Thoracic aorta (tissue), 2 donors: ENCODE measurements at places on chromosomes 13 and 19.

GRCh38 chr19:4807188-4807587, 15.7 kb downstream of the FEM1A start:
- DNase-seq = no peak

DNA sequence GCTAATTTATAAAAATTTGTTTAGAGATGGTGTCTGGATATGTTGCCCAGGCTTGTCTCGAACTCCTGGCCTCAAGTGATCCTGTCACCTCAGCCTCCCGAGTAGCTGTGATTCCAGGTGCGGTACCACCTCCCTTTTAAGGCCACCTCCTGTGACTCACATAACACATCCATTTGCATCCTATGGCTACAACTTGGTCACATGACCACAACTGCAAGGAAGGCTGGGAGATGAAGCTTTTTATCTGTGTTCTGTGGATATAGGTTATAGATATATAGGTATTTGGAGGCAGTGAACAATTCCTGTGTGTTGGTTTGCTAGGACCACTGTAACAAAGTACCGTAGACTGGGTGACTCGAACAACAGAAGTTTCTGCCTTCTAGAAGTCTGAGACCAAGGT, 6.0 kb downstream of the SPACA6 start:
- DNase-seq = no peak

GRCh38 chr19:5911366-5911765, 2.7 kb upstream of the CAPS start:
- no peak for DNase-seq

DNA sequence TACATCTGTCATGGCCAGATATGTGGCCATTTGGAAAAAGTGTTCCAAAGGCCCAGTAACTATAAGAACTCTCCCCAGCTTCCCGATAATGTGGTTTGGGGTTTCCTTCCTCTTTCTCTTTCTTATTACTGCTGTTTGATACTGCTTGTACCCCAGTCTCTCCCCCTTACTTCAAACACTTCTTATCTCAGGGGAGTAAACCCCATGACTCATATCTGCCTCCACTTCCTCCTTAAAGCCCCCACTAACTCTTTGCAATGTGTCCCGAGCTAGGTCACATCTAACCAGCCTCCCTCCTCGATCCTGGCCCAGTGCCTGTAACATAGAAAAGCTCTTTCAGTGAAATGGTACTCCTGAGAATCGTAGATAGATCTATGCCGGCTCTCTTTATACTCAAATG, 82.4 kb upstream of the STARD13 start:
- no peak for DNase-seq

GRCh38 chr13:78032132-78032531, 113.5 kb upstream of the EDNRB start:
- no peak for DNase-seq

DNA sequence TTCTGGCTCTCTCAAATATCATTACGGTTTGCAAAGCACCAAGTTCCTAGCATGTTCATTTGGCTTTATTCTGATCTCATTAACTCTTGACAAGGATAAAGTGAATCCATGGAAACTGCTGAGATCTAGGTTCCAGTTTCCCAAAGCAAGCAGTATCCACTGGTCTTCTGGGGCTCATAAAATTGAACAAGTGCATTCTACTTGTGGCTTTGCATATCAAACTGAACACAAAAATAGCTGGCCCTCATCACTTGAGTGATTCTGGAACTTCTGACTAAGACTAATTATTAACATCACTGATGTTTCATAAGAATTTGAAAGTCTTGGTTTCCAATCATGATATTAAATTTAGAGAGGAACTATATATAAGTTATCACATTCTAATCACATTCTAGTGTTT, 6.3 kb upstream of the KCTD12 start:
- no peak for DNase-seq

DNA sequence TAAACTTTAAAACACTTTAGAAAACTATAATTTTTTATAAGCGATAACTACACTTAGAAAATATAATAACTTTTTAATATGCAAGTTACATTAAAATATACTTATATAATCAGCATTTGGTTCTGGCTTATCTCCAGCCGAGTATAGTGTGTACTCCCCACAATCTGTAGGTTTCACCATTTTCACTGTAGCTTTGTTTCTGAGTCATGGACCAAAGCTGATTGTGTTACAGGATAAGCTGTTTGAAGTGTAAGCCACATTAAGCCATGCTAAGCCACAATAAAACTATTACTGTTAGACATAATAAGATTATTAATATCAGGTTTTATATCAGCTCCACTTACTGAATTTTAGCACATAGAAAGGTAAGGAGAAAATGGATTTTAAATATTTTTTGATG, 43.8 kb downstream of the CCDC122 start:
- no peak for DNase-seq

- no peak for DNase-seq
These were observed 20.9 kb downstream of the COG6 start for GRCh38 chr13:39676315-39676876.

DNA sequence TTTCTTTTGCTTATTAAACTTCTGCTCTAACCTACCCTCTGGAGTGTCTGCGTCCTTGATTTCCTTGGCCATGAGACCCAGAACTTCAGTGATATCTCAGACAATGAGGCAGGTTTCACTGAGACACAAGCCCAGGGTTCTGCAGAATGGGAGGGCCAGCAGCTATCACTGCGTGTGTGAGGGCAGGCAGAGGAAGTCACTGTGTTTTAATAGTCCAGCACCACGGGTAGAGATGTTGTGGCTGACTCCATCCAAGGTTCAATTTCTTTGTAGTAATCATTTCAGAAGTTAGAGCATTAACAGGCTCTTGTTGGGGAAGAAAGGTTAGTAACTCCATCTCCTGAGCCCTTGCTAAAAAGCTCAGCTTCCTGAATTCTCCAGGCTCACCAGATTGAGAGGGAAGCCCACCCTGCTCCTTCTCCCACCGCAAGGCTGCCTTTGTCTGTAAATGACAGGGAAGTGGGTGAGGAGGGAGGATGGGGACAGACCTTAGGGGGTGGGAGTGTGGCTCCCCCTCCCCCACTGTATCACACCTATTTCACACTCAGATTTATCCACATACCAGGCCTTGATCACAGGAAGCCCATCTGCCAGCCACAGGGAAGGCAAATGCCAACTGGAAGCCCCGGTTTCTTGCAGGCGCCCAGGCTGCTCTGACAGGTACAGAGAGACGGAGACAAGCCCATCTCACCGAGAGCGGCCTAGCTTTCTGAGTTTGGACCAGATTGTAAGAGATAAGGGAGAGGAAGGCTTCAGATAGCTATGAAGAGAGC, 2.1 kb downstream of the C19orf12 start:
- no peak for DNase-seq

DNA sequence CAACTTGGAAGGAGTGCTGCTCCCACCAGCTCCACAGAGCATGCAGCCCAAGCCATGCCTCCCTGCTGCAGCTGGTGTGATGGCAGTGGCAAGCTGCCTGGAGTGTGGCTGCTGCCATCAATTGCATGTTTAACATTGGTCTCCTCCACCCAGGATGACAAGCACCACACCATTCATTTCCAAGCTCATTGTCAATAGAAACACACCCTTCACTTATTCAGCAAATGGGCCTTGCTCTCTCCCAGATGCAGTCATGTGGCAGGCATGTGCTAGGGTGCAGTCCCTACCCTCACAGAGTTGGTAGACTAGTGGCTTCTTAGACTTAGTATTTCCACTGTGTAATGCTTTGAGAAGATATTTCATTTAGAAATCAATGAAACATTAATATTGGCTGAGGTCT, 70.8 kb upstream of the FGF14 start:
- no peak for DNase-seq

DNA sequence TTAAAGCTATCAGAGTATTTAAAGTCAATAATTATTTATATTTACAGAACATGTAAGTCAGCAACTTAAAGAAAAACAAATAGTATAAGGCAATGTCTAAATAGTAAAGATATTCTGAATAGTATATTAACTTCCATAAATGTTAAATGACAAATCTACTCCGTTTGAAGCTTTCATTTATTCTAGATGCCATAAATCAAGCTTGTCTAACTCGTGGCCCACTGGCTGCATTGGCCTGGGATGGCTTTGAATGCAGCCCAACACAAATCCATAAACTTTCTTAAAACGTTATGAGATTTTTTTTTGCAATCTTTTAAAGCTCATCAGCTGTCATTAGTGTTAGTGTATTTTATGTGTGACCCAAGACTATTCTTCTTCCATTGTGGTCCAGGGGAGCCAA, 1117.1 kb upstream of the PCDH9 start:
- DNase-seq = no peak

- peak; percentile 32 for DNase-seq
These were observed 515 bp downstream of the UFM1 start for GRCh38 chr13:38350114-38350617.

DNA sequence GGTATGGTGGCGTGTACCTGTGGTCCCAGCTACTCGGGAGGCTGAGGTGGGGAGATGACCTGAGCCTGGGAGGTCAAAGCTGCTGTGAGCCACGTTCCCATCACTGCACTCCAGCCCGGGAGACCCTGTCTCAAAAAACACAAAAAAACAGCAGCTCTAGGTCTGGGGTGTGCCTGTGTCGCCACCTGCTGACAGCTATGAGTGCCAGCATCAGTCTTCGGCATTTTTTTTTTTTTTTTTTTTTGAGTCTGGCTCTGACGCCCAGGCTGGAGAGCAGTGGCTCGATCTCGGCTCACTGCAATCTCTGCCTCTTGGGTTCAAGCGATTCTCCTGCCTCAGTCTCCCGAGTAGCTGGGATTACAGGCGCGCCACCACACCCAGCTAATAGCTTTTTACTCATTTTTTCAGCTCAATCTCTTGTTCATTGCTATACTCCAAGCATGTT, 10.1 kb downstream of the AP2S1 start:
- DNase-seq = no peak

DNA sequence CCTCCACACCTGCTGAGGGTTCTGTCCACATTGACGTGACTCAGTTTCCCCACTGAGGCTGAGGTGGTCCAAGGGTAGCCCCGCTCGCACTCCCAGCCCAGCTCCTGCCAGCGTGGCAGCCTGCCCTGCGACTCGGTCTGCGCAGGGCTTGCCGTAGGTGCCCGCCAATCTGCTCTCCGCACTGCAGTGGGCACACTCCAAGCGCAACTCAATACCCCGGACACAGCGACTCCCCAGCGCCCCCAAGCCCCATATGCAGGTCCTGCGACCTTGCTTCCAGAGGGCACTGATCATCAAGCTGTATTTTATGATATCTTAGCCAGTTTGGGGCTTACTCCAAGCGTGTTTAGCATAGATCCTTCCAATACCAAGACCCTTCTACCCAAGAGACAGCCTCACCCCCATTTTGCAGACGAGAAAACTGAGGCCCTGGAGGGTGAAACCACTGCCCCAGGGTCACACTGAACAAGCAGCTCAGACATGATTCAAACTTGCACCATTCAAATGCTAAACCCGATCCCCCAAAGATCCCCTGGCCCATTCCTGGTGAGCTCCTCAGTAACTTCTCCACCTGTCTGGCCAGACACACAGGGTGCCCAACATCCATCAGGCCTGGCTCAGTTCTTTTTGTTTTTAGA, 13.5 kb downstream of the PTPRS start:
- no peak for DNase-seq

GRCh38 chr19:30712431-30713337, 340.5 kb downstream of the ZNF536 start:
- no peak for DNase-seq

GRCh38 chr13:41970918-41971317, 10.0 kb upstream of the VWA8 start:
- DNase-seq = no peak

DNA sequence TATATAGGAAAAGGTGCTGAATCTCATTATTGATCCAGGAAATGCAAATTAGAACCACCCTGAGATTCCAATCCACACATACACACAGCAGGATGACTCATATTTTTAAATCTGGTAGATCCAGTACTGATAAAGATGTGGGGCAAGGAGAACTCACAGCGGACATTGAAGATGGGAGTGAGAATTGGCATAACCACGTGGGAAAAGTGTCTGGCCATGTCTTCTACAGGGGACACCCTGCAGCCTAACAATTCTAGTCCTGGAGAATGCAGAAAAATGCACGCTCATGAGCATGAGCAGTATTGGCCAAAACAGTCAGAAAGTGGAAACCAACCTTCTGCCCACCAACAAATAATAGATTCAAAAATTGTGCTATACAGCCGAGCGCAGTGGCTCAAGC, 13.5 kb upstream of the BCL3 start:
- DNase-seq = no peak

DNA sequence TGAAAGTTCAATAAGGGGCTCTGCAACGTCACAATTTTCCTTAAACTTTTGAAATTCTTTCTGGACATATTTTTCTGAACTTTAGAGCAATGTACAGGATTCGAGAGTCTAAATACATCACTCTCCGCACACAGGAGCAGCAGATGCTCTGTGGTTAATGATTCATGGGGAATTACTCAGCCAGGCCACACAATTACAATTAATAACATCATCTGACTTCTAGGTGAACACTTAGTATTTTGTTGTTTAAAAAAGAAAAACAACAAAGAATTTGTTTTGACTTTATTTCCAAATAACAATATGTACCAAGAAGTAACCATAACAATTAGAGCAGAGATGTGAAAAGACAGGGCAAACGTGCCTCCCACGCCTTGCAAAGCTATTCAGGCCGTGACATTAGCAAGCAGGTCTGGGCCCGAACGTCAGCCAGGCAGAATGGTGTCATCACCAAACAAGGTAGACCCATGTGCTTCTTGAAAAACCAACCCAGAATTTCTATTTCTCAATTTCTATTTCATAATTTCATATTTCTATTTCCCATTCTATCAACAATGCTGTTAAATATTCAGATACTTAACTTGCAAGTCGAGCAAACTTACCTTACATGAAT, 236.3 kb downstream of the COL4A1 start:
- no peak for DNase-seq

GRCh38 chr13:48908381-48909055, 67.2 kb upstream of the FNDC3A start:
- DNase-seq = peak; percentile 23

DNA sequence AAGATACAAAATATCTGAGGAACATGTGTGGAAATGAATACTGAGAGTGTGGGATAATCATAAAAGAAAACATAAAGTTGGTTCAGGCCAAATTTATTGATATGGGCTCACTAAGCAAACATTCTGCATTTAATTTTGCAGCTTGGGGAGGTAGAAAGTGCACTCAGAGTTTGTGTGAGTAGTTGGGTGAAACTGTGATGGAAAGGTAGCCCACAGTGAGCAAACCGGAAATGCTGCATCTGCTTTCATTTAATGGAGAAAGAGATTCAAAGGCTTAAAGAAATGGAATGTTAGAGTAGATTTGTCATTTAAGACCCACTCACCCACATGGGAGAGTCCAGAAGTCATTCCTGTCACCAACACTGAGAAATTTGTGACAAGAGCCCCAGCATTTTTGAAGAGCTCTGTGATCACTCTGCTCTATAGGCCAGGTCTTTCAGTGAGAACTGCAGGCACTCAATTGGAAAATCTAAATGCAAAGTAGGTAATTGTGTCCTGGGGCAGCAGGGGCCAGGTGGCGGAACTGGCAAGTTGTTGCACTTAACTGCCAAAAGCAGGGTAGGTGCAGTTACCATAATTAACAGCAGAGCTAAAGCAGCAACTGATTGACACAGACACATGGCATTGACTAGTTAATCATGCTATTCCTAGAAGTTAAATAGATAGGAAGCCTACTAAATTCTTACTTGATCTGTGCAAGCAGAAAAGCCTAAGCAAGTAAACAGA, 1228.3 kb upstream of the PCDH20 start:
- DNase-seq = no peak

GRCh38 chr13:33403807-33404362, 118.3 kb upstream of the STARD13 start:
- DNase-seq = no peak
